Mesendoderm (in vitro differentiated cells): ENCODE measurements at places on chromosomes 1 and 21.

GRCh38 chr1:112818990-112819689, 104.0 kb upstream of the PPM1J start:
- DNase-seq = peak; percentile 90

GRCh38 chr1:200665861-200666260, 3.8 kb downstream of the DDX59 start:
- DNase-seq = peak; percentile 68

GRCh38 chr1:205593532-205593931, 38.3 kb downstream of the ELK4 start:
- no peak for DNase-seq

GRCh38 chr1:231311720-231312431, 25.8 kb downstream of the EXOC8 start:
- no peak for DNase-seq

DNA sequence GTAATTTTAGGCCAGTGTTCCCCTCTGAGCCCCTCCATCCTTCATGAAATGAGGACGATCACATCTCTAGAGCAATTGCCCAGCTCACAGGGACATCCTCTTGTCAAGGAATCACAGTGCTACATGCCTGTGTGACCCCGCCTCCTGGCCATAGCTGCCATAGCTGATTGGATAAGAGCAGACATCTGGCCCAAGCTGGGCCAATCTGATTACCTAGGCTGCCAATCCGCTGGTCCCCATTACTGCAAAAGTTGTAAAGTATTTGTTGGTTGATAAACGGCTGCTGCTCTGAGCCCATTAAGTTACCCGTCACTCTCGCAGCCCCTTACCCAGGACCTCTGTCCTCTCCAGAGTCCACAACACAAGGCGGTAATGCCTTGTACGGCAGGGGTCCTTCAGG, 8.3 kb downstream of the NT5C1A start:
- peak; percentile 45 for DNase-seq

- DNase-seq = no peak
Observed at GRCh38 chr1:201518071-201518470, 11.1 kb upstream of the CSRP1 start.

- peak; percentile 53 for DNase-seq
Observed at GRCh38 chr1:47189844-47190508, at the start of gene PDZK1IP1. TSS of gene PDZK1IP1 (minus strand) at chr1:47190036. CDS start at chr1:47189932, 104 bp downstream.

DNA sequence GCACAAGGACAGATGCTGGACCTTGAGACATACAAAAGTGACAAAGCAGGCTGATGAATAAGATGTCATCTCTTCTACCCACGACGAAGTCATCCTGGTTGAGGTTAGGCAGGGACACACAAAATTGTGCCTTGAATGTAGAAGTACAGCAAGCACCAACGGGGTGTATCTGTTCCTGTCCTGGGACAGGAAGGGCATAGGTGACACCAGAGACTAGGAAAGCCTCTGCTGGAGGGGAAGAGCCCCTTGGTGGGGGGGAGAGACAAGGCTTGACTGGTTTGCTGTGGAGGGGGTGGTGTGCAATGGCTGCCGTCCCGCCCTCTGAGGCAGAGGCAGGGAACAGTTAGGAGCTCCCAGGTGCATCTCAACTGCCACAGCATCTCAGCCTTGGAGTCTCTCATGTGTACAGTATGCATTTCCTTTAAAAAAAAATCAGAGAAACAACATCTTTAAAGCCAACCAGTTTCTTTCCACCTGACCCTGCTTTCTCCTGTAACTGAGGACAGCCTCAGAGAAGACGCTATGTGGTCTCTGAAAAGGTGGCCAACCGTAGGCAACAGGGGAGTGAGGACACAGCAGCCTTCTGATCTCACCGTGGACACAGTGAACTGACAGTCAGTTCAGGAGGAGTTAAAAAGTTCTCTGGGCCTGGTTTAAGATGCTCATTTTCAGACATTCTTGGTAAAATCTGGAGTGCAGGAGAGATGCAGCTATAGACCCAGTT, 17.7 kb upstream of the GFI1 start:
- DNase-seq = no peak
